ENCODE measurements at places on chromosomes 4 and X.

- DNase-seq = no peak
These were observed 263.3 kb downstream of the EVC2 start for GRCh38 chr4:5444918-5445517.

DNA sequence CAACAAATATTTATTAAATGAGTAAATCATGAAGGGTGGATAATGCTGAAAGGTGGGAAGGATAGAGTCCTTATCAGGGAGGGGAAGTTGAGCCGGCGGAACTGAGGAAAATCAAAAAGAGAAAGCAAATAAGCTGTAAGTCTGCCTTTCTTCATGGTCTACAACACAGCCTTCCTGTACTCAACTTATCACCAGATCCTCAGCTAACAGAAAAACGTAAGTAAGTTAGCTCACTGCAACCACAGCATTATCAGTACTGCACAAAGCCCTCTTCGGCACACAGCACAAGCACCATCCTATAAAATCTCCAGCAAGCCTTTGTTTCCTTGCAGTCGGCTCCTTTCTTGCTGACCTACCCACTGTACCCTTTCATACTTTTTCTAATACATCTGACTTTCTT lies 70.3 kb downstream of the CRMP1 start:
- DNase-seq = no peak

DNA sequence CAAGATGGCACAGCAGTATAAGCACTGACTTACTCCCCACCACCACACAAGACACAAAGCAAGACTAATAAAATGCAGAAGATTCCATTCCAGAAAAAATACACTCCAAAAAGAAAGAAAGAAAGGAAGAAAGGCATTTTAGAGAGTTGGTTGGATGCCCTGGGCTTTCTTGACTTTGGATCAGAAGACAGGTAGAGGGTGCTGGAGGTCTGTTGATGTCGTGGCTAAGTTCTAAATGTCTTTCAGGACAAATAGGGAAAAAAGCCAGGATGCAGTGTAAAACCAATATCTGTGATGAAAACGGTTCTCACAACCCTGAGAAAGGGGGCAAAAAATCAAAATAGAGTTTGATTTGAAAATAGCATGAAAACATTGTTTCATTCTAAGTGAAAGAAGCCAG lies 555.2 kb upstream of the PRKX start:
- no peak for DNase-seq

GRCh38 chrX:85859426-85859825 lies 187.9 kb downstream of the CHM start:
- DNase-seq = no peak

- no peak for DNase-seq
These were observed 305.7 kb downstream of the DHX15 start for GRCh38 chr4:24278693-24279092.

GRCh38 chr4:173333658-173334084 lies 487 bp downstream of the HMGB2 start:
- DNase-seq = peak; percentile 61

GRCh38 chr4:153529646-153530045 lies 63.5 kb downstream of the TMEM131L start:
- no peak for DNase-seq

DNA sequence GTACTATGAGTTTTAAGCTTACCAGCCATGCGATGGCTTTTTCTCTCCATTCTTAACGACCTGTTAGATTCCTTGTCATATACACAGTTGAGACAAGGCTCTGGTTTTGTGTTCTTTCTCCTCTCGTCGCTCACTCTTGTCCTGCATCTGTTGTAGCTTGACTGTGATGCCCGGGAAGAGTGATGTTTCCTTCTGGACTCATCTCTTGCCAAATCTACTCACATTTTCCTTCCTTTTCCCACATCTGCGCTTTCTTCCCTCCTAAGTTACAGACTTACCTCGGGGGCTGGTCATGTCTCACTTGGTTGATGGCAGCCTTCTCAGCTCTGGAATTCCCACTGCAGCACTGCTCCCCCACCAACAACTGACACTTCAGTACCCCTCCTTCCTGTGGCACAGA lies 4.8 kb upstream of the MAP7D3 start:
- DNase-seq = no peak

DNA sequence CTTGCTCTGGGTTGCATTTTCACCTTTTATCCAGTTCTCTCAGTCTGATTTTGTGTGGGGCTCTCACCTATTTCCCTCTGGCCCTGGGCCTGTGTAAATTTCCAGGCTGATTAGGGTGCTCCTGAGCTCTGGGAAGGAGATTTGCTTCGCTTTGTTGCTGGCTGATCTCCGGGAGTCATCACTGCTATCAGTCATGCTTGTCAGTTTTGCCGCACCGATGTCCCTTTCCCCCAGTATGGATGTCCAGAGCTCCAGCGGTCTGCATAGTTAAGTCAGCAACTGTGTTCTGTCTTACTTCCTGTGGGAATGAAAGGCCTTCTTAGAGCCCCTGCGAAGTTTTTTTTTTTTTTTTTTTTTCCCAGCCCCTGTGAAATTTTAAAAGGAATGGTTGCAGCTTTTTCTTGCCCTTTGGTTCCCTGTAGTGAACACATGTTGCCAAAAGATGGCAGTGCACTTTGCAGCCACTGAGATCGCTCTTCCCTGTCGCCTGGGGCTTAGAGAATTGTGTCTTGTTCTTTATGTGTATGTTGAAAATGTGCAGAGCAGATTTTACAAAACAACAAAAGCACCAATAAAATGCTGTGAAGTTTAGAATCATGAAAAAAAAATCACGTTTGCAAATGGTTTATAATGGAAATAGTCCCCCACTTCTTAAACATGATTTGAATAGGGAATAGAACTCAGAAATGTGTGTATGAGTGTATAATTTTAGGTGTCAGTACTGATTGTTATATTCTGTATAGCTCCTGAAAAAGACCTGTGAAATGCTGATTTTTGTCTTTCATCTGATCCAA lies 109.1 kb upstream of the SLC4A4 start:
- DNase-seq = peak; percentile 73

- DNase-seq = no peak
These were observed 148.8 kb downstream of the PJA1 start for GRCh38 chrX:69016293-69016941.

GRCh38 chr4:102411408-102411807 lies 66.1 kb upstream of the SLC39A8 start:
- no peak for DNase-seq

DNA sequence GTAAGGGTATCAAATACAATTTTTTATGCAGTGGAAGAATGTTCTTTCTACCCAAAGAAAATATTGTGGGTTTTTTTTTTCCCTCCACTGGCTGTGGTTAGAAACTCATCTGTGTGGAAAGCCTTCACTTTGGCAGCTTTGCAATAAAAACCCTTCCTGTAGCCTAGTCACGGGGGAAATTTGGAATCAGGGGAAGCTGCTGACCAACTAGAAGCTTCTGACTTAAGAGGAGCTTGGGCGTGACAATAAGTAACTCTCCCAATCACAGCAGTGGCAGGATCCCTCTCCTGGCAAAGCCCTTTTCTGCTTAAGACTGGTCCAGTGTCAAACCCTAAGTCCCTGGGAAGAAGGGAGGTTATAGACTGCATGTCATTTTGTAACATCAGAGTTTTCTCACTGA lies 87.9 kb downstream of the LRRC66 start:
- DNase-seq = peak; percentile 3

- no peak for DNase-seq
These were observed 8.4 kb downstream of the UBE2K start for GRCh38 chr4:39706334-39706733.

- no peak for DNase-seq
These were observed 162.8 kb downstream of the THOC2 start for GRCh38 chrX:123570011-123570590.

DNA sequence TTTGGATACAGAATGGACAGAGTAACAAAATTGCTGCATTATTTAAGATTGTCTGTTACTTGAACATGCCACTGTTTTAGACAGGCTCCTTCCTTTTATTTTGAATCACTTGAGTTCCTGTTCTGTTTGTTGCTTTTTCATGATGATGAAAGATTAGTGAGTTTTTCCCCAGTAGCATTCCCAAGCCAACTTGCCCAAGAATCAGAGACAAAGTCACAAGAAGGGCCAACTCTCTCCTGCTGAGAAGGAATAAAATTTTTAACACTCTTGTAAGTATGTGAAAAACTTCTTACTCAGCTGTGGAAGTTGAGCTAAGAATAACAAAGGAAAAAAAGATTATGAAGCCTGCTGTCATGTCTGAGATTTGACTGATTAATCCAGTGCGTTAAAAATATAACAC lies 104.2 kb downstream of the KLHL8 start:
- DNase-seq = no peak

DNA sequence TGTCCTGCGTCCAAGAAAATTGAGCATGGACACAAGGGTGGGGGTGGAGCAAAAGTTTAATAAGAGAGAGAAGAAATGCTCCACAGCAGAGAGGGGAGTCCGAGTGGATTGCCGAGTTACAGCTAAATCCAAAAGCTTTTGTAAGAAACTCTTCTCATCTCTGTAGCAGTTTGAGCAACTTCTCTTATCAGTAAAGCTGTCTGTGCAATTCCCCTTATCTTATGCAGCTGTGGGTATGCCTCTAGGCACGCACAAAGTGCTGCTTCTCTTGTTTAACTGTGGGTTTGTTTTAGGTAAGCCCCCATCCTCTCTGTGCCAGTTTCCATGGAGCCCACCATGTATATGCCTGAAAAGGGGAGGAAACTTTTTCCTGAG lies 44.8 kb downstream of the HMGB2 start:
- DNase-seq = no peak

DNA sequence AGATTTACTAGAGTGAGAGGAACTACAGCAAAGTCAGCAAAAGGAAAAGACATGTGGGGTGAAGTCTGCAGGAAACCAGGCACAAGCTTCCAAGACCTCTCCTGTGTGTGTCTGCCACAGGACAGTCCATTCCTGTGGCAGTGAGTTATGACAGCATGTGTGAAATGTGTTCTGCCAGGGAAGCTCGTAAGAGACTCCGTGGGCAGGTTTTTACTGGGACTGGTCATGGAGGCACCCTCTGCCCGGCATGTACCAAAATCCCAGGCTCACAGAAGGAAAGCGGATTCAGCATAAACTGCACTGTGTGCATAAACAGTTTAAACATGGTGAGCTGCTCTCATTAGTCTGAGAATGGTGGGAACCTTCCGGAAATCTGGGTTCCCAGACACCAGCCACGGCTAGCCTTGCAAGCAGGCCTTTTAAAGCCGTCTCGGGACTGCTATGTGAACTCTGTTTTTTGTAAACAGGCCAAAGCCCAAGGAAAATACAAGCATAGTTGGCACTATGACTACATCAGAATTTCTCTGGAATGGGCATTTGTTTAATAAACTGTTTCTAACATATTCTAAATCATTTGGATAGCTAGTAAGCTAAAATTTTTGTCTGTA lies 288.5 kb downstream of the TENM3 start:
- no peak for DNase-seq

DNA sequence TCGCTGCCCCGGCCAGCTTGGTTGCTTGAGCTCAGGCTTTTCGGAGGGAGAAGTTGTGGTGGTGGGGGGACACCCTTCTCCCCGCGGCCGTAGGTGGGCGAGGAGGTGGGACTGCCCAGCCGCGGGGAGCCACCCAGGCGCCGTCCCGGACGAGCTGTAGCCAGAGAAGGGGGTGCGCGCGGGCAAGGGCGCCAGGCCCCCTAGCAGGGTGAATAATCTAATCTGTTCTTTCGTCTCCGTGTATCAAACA lies 3.1 kb downstream of the MID1IP1 start:
- DNase-seq = no peak
